ENCODE measurements at places on chromosomes 6 and 20.

DNA sequence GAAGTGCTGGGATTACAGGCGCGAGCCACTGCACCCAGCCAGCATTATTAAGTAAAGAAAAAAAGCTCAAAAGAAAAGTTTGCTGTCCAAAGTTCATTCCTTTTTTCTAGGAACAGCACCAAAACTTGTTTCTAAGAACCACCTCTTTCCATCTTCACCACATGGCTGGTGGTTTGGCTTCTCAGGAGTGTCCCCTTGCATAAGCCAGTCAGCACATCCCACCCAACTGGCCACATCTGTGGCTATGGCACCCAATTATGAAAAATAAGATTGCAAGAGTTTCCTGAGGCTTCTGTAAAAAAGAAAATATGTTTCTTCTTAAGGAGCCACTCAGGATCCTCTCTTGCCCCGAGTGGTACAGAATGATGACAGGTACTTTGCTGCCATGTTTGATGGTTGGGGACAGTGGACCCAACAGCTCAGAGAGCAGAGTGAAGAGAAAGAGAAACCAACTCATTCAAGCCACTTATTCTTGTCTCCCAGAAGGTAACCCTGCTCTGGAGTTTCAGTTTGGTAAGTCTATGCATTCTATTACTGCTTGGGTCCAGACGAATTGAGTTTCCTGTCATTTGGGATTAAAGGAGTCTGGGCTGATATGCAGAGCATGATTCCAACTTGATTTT, 65.3 kb downstream of the PSMB1 start:
- DNase-seq: no peak

GRCh38 chr20:24981790-24982189, 10.8 kb downstream of the APMAP start:
- DNase-seq: no peak

DNA sequence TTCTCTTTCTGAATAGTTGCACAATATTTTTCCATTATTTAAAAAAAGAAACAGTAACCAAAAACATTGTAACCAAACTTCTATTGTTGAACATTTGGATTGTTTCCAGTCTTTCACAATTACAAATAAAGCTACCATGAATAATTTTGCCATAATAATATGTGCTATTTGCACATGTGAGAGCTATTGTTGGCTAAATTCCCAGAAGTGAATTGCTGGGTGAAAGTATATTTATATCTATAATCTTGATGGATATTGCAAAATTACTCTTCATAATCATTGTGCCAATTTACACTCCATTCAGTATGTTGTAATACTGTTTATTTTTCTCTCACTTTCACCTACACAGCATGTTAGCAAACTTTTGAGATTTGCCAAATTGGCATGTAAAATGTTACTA, 36.6 kb upstream of the SLC22A16 start:
- no peak for DNase-seq

GRCh38 chr20:38091441-38092216, 58.1 kb downstream of the RPRD1B start:
- peak; percentile 43 for DNase-seq

DNA sequence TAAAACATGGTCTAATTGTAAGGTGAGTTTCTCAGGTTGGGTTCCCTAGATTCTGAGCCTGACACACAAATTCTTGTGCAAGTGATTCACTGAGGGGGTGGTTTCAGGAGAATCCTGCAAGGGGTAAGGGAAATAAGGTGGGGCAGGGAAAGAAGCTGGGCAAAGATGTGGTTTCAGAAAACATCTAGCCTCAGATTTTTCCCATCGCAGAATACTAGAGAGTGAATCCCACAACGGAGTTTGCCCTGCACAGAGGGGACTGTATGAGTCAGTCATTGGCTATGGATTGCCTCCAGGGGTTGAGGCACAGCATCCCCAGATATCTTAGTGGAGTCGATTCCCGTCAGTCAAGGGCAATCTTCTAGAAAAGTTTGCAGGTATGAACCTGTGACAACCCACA, 65.2 kb downstream of the PRL start:
- no peak for DNase-seq

DNA sequence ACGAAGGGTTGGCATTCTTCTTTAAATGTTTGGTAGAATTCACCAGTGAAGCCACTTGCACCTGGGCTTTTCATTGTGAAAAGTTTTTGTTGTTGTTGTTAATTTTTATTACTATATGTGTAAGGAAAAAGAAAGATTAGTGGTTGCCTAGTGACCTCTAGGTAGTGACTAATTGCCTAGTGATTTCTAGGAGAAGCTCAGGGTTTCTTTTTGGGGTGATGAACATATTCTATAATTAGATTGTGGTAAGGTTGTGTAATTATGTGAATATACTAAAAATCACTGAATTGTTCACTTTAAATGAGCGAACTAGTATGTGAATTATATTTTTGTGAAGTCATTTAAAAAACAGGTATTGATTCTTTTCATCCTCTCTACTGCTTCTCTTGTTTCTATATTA, 123.8 kb upstream of the TMEM170B start:
- no peak for DNase-seq

DNA sequence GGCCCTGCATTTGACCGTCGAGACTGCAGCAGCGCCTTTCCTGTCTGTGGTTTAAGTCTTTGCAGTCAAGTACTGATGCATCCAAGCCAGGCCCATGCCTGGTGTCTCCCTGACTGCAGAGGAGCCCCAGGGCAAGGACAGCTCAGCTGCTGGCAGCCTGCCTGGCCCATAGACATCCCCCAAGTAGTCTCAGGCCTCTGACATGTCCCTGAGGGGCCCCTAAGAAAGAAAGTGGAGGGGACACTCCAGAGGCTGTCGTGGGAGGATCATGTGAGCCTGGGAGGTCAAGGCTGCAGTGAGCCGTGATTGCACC, 18.0 kb downstream of the HRH3 start:
- no peak for DNase-seq

DNA sequence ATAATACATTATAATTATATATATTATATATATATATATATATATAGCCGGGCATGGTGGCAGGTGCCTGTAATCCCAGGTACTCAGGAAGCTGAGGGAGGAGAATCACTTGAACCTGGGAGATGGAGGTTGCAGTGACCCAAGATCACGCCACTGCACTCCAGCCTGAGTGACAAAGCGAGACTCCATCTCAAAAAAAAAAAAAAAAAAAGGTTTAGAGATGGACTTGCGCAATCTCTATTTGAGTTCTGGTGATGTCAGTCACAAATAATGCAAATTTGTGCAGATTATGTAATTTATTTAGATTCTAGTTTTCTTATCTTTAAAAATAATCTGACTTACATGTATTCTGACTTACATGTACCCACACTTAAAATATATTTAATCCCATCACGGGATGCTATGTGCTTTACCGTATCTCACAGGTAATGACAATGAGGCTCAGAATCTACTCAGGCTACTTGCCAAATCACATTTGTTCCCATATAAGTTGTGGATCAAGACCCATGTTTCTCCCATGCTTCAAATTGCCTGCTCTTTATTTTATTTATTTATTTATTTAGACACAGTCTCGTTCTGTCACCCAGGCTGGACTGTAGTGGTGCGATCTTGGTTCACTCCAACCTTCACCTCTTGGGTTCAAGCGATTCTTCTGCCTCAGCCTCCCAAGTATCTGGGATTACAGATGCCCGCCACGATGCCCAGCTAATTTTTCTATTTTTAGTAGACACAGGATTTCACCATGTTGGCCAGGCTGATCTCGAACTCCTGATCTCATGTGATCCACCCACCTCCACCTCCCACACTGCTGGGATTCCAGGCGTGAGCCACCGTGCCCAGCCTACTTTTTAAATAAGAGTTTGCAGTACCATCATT, 7.6 kb upstream of the UST start:
- no peak for DNase-seq

DNA sequence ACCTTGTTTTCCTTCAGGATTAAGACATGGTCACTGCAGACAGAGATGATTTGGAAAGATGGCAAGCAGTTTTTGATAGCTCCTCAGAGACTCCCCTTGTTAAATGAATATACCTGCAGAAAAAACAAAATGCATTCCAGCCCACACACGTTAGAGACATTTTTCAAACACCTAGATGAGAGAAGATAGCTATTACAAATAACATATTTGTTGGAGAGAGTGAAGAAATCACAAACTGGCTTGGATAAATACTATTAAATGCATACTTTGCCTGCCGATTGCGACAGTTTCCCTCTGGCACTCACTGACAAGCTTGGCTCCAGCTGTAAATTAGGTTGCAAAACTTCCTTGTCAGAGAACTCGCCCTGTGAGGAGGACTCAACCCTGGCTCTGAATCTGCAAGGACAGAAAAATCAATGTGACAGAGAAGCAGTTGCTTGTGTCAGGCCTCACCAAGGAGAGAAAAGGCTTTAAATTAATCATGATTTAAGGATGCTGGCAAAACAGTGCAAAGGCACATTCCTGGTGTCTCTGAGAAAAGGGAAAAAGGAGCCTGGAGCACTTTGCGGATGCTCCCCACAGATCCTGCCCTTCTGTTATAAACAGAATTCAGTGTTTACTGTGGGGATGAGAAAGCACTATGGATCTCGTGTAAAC, 423.7 kb upstream of the MARCKS start:
- no peak for DNase-seq

DNA sequence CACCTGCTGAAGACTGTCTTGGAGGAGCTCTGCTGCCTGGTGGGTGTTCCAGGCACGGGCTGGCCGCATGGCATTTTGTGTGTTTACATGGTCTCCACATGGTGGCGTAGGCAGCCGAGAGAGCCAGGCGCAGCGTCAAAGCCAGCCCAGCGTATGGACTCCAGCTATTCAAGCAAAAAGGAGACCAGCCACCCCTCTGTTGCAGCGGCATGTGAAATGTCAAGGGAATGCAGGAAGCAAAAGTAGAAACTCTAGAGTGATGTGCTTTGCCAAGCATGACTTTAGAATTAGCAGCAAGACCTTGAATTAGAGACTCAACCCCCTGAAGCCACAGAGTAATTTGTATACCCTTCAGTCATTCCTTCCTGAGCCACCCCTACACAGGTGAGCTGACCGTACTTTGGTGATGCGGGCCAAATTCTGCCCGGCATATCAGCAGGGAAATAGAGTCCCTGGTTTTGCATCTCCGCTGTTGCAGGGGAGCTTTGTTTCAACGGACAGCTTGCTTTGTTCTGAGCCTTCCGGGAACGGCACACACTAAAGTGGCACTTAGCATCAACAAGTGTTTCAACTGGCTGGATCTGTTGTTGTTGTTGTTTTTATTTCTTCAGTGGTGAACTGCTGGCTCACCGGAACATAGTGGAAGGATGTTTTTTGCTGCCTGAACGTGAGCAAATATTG, 48.5 kb downstream of the FNDC1 start:
- DNase-seq: peak; percentile 53

DNA sequence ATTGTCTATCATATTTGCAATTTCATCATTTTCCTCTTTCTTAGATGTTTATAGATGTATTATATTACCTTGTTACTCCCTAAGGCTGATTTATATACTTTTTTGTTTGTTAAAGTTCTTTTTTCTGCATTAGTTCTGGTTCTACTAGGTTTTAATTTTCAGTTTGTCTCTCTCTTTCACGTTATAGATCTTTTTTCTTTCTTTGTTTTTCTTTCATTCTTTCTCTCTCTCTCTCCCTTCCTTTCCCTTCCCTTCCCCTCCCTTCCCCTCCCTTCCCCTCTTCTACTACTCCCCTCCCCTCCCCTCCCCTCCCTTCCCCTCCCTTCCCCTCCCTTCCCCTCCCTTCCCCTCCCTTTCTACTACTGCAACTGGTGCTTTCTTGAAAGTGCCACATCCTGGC, 345.3 kb downstream of the CENPW start:
- no peak for DNase-seq

DNA sequence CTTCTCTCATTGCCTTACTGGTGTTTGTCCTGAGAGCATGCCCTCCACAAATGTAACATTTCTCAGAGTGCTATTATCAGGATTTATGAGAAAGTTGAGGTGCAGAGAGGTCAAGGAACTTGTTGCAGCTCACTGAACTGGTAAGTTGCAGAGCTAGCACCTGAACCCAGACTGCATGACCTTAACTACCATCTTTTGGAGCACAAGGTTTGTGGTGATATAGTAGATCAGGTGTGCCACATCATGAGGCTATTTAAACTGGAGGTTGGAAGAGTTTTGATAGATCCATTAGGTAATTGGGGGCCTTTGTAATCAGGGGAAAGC, 112.0 kb upstream of the CITED2 start:
- DNase-seq: no peak

DNA sequence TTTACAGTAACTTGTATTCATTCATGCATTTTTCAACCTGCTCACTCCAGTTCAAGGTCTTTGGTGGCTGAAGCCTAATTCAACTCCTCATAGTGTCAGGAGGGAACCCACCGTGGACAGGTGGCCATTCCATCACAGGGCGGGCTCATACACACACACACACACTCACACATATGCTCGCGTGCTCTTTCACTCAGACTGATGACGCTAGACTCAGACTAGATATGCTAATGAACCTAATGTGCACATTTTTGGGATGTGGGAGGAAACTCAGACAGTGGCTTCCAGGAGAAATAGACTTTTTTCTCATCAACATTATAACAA, 56.7 kb downstream of the TRIM27 start:
- no peak for DNase-seq

DNA sequence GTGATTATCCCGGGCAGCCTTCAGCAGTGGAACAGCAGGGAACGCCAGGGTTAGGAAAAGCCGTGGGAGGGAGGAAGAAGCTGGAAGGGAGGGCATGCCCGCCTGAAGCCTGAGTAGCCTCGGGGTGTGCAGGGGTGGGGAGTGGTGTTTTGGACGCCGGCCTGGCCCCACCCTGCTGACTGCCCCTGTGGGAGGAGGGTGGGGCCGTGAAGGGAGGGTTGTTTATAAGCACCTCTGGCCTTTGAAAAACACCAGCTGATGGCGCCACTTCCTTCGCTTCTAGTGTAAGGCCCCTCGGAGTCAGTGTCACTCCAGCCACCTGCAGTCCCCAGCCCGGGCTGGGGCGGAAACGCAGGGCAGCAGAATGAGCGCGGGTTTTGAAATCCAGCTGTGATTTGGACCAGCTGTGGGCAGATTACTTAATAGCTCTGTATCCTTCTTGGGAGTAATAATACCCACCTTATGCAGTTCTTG, 52.8 kb upstream of the BMP6 start:
- DNase-seq: peak; percentile 64

- DNase-seq: no peak
Observed at GRCh38 chr6:6479785-6480184, 108.7 kb upstream of the LY86 start.

GRCh38 chr6:13485303-13485702, 2.1 kb downstream of the GFOD1 start:
- DNase-seq: no peak

DNA sequence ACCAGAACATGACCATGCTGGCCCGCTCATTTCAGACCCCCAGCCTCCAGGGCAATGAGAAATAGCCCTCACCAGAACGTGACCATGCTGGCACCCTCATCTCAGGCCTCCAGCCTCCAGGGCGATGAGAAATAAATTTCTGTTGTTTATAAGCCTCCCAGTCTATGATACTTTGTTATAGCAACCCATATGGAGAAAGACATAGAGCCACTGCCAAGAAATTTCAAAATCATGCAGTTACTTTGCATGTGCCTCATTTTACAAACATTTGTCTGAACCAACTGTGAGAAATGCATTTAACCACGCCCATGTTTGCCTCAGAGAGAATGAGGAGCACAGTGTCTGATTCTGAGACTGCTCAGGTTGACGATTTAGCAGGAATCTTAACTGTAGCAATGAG, 15.5 kb downstream of the CYP39A1 start:
- no peak for DNase-seq
